ENCODE measurements at places on chromosomes 2 and 18. TPM values are rescaled to one million over a fixed set of nuclear protein-coding genes. Genes with fewer than 3 reads are reported as not detected.
A peak's percentile ranks its signal among the peaks of the same experiment; 100 is the strongest.

DNA sequence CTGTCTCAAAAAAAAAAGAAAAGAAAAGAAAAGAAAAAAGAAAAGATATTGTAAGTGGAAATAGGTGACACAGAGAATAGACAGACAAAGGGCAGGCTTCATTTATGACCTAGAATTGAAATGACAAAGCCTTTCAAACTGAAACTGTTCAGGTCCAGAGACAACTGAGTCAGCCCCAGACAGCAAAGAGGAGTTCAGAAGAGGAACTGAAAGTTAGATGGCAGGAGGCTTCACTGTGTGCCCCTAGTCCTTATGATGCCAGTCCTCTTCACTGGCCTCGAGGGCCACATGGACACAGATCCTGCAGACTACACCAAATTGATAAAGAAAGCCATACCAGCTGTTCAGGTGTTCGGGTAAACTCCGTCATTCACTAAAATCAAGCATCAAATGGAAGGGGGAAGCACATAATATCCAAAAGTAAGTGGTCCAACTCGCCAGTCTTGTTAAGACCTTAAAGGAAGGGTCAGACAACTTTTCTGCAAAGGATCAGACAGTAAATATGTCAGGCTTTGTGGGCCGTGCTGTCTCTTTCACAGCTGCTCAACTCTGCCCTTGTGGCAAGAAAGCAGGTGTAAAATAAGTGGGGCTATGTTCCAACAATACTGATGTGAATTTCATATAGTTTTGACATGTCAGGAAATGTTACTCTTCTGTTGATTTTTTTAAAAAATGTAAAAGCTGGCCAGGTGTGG is 231.9 kb upstream of the MGAT5 start:
- peaks cover 2% of the 10 kb centered on the region for H3K27me3 ChIP-seq
- no peak for DNase-seq
- H3K36me3 ChIP-seq: no peaks in the 10 kb centered on the region
- H3K4me3 ChIP-seq: no peak overlapping the region
- no peak overlapping the region for H3K27ac ChIP-seq
- H3K4me1 ChIP-seq: no peaks in the 10 kb centered on the region

DNA sequence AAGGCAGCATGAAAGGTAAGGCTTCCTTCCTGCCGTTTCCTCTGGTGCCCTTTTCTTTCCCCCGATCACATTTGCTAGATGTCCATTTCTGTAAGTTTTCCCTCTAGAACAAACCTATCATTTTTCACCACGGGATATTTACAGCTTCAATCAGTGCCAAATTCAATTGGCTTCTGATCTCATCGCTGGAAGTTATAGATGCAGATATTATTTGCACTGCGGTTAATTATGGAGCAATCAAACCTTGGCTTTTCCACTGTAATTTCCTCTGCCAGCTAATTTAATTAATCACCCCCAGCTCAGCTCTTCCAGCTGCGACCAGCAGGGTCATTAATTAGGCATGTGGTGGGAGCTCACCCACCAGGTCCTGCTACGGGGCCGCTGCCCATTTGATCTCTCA is 86.1 kb downstream of the GBX2 start:
- H3K36me3 ChIP-seq: no peaks in the 10 kb centered on the region
- DNase-seq: no peak
- H3K27me3 ChIP-seq: no peaks in the 10 kb centered on the region
- no peak overlapping the region for H3K27ac ChIP-seq
- H3K4me3 ChIP-seq: no peak overlapping the region

Gene PLB1
- 0.20 TPM for total RNA-seq

DNA sequence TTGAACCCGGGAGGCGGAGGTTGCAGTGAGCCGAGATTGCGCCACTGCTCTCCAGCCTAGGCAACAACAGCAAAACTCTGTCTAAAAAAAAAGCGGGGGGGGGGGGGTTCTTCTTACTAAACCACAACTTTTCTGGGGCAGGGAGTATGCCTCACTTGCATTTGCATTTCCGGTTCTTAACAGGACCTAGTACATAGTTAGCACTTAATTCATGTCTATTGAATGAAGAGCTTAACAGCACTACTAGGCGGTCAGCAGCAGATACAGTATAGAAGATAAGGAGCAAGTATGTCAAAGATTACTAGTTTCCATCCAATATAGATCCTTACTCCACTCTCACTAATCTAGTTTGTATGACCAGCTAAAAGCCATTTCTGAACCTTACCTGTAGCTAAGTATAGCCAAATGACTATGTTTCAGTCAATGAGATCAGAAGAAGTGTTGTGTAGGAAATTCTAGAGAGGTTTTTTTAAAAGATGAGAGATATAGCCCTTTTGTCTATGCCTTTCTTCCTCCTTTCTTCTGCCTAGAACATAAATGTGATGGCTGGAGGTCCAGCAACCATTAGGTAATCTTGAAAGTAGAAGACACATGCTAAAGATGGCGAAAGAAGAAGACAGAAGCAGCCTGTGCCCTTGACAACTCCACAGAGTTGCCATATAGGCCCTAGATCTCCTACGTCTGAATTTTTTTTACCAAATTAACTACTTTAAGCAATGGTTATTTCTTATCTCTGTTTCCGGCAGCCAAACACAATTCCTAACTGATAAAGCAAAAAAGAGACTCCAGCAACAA is 11.3 kb downstream of the HYCC2 start:
- H3K36me3 ChIP-seq: peaks cover 5% of the 10 kb centered on the region
- H3K27ac ChIP-seq: no peak overlapping the region
- H3K4me3 ChIP-seq: no peak overlapping the region
- H3K27me3 ChIP-seq: no peaks in the 10 kb centered on the region

GRCh38 chr2:50879457-50879856 is 152.5 kb downstream of the NRXN1 start:
- no peaks in the 10 kb centered on the region for H3K27me3 ChIP-seq
- H3K4me1 ChIP-seq: no peaks in the 10 kb centered on the region
- H3K36me3 ChIP-seq: no peaks in the 10 kb centered on the region
- DNase-seq: no peak

- no peak for DNase-seq
- no peaks in the 10 kb centered on the region for H3K36me3 ChIP-seq
Measured at GRCh38 chr2:137231628-137232027, 466.3 kb downstream of the THSD7B start.

DNA sequence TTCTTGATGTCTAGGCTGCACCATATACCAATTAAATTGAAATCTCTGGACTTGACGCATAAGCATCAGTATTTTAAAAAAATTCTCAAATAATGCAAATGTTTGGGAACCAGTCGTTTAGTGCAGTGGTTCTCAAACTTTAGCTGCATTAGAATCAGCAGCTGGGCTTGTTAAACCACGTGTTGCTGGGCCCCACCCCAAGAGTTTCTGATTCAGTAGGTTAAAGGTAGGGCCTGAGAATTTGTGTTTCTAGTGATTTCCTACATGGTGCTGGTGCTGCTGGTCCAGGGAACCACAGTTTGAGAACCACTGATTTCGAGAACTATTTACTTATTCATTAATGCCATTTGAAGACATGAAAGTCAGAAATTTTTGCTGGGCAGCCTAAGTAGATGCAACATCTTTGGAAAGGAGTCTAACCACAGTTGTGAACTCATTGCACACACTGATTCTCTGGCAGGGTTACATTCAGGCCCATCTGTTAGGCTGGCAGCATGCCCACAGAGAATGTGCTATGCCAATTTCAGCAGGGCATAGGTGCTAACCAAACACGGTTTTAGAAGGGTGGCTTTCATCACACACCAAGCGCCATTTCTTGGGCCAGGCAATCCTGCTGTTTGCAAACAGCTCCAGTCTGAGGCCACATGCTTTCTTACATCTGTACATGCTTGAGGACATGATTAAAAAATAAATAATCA is 26.4 kb upstream of the ATP5MC3 start:
- no peaks in the 10 kb centered on the region for H3K36me3 ChIP-seq
- no peak for DNase-seq
- H3K4me3 ChIP-seq: no peak overlapping the region
- H3K27ac ChIP-seq: no peak overlapping the region

- no peaks in the 10 kb centered on the region for H3K36me3 ChIP-seq
- H3K4me3 ChIP-seq: no peak overlapping the region
- H3K27ac ChIP-seq: no peak overlapping the region
- peaks cover 77% of the 10 kb centered on the region for H3K27me3 ChIP-seq
- no peak for DNase-seq
- no peaks in the 10 kb centered on the region for H3K4me1 ChIP-seq
Measured at GRCh38 chr18:79423211-79424007, 27.7 kb downstream of the NFATC1 start.

Gene IL1R1
- 48.3 TPM for total RNA-seq

GRCh38 chr2:72338076-72338475 is 190.4 kb upstream of the CYP26B1 start:
- no peak overlapping the region for H3K27ac ChIP-seq
- DNase-seq: no peak
- no peaks in the 10 kb centered on the region for H3K4me1 ChIP-seq
- no peaks in the 10 kb centered on the region for H3K36me3 ChIP-seq

Gene CCDC74B
- total RNA-seq: 0.11 TPM

DNA sequence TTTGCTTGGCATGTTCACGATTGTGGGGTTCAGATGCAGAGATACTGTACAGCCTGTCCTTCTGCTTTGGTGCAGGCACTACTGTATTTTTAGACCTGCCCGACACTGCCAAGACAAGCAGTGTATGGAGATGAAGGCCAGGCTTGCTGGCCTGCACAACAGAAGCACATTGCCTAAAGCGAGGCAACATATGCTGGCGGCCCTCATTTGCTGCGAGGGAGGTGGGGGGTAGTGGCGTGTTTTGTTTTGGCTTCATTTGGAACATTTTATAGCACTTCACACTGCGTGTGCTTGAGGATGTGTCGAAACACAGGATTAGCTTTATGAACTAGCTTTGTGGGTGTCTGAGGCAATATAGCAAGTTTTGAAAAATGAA is 27.0 kb downstream of the TMEM182 start:
- H3K4me3 ChIP-seq: no peak overlapping the region
- no peak overlapping the region for H3K27ac ChIP-seq
- no peaks in the 10 kb centered on the region for H3K4me1 ChIP-seq
- no peaks in the 10 kb centered on the region for H3K27me3 ChIP-seq
- DNase-seq: no peak

- peak within 1 kb of the TSS; percentile 87 for H3K27ac ChIP-seq
- H3K27me3 ChIP-seq: no peaks in the 10 kb centered on the region
- DNase-seq: peak; percentile 97
- H3K4me3 ChIP-seq: peak within 1 kb of the TSS; percentile 78
Measured at GRCh38 chr2:171434013-171434989, at the start of gene DCAF17. TSS of gene DCAF17 (plus strand) at chr2:171434226. CDS start at chr2:171434578, 352 bp downstream.

Gene FTCDNL1
- total RNA-seq: 1.4 TPM

DNA sequence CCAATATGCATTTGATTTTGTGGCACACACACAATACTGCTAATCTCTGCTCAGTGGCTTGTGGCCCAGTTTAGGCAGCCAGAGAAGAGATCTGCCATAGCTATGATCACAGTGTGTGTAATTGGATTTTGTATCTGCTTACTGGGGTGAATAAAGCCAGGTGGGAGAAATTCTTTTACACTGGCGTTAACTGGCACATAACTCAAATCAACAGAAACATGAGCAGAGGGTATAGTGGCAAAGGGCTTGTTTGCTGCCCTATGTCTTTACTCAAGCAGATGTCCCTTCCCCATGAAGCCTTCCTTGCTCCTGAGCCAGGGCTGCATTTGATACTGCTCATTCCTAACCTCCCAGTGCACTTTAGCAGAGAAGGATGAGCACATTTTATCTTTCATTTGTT is 28.5 kb downstream of the STON1 start:
- H3K4me1 ChIP-seq: peaks cover 20% of the 10 kb centered on the region
- H3K27me3 ChIP-seq: no peaks in the 10 kb centered on the region
- H3K4me3 ChIP-seq: no peak overlapping the region
- no peak for DNase-seq

DNA sequence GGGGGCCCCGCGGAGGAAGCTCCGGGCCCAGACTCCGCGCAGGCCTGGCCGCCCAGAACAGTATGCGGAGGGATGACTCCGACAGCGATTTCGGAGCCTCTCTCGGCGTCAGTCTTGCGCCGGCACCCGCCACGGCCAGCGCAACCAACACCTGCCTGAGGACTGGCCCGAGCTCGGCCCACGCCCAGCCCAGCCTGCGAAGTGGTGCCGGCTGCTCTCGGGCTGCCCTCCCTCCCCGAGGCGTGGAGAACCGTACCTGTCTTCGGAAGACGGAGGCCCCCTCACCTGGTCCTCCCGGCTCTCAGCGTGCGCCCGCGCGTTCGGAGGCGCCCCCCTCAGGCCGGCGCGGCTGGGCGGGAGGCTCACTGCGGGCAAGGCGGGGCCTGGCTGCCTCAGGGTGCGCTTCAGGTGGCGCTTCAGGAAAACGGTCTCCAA is at the start of gene M1AP:
Gene M1AP, minus strand, starts transcription at position 322 of the 435 bp plus-strand sequence. CDS start 8,055 bp downstream, outside the sequence.
- peaks cover 5% of the 10 kb centered on the region for H3K27me3 ChIP-seq
- no peaks in the 10 kb centered on the region for H3K36me3 ChIP-seq
- no peak within 1 kb of the TSS for H3K27ac ChIP-seq

Gene NAT8
- 1.9 TPM for total RNA-seq

DNA sequence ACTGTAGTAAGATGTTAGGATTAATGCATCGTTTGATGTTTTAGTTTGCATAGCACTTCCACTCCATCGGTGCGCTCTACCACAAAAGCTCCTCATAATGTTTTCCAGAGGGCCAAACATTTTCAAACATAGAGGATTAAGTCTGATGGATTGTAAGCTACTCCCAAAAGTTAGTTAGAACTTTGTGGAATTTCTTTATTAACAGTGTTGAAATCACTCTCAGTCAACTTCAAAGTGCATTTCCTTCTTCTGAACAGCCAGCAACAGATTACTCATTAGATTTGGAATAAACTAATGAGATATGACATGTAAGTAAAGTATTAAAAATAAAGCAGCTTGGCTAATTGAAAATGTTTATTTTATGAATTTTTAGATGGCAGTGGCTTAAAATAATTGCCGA is 30.1 kb upstream of the CTAGE1 start:
- H3K4me1 ChIP-seq: peaks cover 10% of the 10 kb centered on the region
- no peaks in the 10 kb centered on the region for H3K36me3 ChIP-seq

All from HepG2 (cell line).